ENCODE measurements at places on chromosomes 7 and 10.

- peak; percentile 50 for DNase-seq
Measured at GRCh38 chr7:121442845-121443244, 46.7 kb upstream of the FAM3C start.

DNA sequence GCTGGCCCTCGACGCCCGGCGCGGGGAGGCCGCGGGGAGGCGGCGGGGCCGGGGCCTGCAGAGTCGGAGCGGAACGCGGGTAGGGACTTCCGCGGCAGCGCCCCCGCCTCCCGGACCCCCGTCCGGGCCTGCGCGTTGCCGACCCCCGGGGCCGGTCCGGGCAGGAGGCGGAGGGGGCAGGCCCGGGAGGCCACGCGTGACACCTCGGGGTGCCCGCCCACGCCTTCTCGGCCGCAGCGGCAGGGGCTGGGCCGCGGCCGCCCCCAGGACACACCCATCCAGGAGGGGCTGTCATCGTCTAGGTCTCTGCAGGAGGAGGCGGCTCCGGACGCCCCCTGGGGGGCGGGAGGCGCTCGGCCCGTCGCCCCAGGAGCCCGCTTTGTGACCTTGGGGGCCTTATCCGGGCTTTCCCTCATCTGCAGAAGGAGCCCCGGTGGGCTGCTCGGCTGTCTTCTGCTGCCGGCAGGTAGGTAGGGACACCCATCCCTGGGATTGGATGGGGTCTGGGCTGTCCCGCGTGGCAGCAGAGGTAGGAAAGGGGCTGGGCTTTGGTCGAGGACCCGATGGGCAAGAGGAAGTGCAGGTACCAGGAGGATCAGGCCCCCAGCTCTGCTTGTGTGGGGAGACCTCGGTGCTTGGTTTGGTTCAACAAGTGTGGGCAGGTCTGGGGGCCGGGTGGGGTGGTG lies 569 bp downstream of the ZNF316 start:
- peak; percentile 73 for DNase-seq

DNA sequence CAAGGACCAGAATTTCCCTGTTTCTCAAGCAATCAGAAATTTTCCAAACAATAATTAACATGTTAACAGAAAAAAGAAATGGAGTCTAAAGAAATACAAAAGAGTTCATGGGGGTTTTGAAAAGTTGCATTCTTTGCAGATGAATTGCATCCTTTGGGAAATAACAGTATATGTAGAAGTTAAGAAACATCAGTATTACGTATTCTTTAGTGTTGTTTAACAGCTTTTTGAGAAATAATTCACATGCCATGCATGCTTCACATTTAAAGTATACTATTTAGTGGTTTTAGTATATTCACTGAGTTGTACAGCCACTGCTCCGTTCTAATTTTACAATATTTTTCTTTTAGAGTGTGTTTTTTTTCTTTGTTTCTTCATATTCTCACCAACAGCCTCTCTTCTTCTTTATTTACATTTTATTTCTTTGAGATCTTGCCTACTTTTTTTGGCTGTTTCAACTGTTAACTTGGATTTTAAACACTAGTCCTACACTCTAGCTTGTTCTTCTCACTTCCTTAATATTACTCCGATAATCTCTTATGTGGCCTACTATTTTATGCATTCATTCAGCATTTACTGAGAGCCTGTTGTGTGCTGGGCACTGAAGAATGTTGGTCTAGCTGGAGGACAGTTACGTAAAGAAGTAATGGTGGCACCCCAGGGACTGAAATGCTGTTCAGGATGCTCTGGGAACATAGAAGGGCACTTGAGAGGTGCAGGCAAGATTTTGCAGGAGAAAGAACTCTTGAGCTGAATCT lies 330.1 kb downstream of the EXOC4 start:
- DNase-seq: no peak

DNA sequence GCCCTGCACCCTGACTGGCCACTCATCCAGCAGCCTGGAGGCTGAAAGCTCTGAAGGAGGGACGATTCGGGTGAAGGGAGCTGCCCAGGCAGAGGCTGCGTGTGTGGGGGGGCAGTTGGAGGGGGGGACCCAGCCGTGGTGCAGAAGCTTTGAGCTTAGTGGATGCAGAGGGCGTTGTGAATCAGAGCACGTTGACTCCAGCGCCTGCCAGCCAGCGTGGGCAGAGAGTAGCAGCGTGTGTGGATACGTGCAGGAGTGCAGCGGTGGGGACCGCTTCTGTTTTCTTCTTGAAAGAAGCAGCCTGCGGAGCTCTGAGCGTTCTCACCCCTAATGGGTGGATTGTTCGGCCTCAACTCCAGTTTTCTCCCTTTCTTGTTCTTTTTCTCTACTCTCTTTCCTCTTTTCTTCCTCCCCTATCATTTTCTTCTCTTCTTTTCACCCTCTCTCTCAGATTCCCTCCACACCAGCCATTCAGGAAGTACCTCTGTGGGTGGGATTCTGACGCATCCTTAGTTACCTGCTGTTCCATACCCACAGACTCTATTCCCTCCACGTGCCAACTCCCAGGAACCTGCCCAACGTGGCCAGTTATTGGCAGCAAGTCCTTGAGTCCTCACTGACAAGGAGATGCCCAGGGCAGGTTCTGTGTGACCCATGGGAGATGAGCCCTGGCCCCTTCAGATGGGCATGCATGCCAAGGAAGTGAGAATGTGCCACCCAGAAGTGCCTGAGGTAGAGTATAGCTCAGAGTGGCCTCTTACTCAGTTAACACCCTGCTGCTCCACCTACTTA lies 47.4 kb downstream of the SORCS3 start:
- no peak for DNase-seq

DNA sequence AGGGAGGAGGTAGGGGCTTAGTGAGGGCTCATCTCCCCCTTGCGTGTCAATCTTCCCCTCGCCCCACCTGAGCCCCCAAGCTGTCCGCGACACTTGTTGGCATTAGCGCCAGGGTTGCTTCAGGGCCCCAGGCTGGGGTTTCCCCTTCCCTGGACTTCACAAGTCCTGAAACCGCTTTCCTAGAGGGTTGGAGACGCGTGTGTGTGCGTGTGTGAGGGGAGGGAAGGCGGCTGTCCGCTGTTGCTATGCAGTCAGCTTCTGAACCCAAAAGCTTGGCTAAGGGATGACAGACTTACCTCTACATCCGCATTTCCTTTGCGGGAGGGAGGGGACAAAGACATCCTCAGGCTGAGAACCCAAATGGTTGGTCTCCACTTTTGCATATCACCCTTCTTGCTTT lies 803 bp downstream of the GOLGA7B start:
- no peak for DNase-seq

DNA sequence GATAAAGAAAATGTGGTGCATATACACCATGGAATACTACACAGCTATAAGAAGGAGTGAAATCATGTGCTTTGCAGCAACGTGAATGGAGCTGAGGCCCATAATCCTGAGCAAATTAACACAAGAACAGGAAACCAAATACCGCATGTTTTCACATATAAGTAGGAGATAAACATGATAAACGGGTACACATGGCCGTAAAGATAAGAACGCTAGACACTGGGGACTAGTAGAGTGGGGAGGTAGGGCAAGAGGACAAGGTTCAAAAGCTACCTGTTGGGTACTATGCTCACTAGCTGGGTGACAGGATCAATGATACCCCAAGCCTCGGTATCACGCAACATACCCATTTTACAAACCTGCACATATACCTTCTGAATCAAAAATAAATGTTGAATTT lies 113.7 kb downstream of the CSTF2T start:
- DNase-seq: no peak

- DNase-seq: no peak
Measured at GRCh38 chr10:101287183-101287996, 58.1 kb upstream of the LBX1 start.

- no peak for DNase-seq
Measured at GRCh38 chr7:36005293-36005692, 147.8 kb upstream of the EEPD1 start.

- DNase-seq: no peak
Measured at GRCh38 chr10:45058580-45058979, 57.9 kb downstream of the ZNF22 start.

GRCh38 chr7:47543056-47543455 lies 38.9 kb downstream of the TNS3 start:
- no peak for DNase-seq

DNA sequence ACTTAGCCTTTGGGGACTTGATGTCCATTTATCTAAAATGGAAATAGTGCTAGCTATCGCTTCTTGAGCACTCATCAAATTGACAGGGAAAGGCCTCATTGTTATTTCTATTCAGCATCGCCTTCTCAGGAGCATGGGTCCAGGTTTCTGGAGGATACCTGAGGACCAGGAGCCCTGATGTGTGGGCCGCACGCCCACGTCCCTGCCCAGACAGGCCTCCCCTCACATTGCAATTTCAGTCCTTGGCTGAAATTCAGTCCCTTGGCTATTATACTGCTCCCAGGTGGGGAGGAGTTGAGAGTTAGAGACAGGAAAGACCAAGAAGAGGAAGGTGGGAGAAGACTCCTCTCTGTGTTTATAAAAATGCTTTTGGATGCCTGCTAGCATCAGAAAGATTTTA lies 38.9 kb downstream of the GPRIN2 start:
- DNase-seq: no peak

DNA sequence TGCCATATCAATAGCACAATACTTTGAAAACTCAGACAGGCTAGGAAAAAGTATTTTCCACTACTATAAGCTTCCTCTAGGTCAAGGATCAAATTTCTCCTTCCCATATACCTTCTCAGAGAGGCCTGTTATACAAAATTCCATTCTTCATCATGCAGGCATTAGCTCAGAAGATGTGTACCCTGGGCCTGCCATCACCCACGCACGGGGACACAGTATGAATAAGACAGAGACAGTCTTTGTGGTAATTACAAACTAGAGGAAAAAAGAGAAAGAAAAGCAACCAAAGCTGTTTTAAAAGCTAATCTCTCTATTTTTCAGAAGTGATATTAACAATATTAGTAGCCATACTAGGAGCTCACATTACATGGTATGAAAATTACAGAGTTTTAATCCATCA lies 236.8 kb upstream of the AOAH start:
- no peak for DNase-seq

DNA sequence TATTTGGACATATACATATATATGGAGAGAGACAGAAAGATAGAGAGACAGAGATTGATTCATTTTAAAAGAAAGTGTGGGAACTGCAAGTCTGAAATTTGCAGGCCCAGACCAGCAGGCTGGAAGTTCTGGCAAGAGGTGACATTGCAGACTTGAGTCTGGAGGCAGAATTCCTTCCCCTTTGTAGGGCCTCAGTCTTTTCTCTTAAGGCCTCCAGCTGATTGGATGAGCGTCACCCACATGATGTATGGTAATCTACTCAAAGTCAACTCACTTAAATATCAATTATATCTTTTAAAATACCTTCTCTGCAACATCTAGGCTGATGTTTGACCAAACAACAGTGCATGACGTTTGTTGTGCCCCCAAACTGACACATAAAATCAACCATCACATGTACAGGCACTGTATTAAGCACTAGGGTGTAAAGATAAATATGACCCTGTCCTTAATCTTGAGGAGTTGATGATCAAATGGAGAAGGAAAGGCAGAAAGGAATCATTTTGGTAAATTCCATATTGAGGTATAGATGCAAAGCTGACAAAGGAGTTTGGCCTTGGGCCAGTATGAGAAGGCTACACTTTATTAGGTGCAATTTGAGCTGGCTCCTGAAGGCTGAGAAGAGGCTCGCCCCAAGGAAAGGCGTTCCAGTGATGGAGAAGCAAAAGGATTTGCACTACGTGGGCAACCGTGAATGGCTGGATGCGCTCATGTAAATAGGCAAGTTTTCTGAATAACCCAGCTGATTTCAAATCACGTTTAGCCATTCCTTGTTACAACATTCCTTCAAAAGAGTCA lies 52.6 kb downstream of the BPGM start:
- DNase-seq: no peak

DNA sequence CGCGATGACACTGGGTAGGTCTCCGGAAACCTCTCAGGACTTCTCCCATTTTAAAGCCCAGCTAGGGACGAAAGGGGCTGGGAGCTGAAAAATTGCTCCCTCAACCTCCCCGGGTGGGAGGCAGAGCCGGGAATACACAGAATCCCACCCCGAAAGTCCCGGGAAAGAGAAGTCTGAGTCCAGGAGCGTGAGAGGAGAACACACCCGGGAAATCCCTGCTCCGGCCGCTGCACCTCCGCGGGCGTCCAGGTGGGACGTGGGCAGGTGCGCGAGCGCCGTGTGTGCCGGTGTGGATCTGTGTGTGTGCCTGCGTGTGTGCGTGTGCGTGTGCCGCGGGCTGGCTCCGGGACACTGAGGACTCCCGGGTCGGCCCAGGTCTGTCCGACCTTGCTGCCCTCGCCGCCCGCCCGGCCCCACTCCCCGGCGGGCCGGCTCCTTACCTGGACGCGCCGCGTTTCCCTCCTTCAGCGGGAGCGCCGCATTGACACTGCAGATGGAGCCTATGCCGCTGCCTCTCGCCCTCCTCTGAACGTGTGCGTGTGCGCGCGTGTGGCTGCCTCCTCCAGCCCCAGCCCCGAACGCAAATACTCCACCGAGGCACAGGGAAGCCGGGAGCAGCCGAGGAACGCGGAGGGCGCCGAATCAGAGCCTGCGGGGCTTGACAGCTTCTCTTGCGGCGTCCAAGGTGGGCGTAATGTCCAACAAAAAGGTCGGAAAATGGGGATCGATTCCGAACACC lies at the start of gene PLXNA4:
Gene PLXNA4 (minus strand): TSS at position 489 of the 739 bp plus-strand sequence. CDS start 67,777 bp downstream, outside the sequence.
- DNase-seq: no peak

GRCh38 chr7:48083114-48083830 lies 5.8 kb upstream of the UPP1 start:
- DNase-seq: peak; percentile 37

DNA sequence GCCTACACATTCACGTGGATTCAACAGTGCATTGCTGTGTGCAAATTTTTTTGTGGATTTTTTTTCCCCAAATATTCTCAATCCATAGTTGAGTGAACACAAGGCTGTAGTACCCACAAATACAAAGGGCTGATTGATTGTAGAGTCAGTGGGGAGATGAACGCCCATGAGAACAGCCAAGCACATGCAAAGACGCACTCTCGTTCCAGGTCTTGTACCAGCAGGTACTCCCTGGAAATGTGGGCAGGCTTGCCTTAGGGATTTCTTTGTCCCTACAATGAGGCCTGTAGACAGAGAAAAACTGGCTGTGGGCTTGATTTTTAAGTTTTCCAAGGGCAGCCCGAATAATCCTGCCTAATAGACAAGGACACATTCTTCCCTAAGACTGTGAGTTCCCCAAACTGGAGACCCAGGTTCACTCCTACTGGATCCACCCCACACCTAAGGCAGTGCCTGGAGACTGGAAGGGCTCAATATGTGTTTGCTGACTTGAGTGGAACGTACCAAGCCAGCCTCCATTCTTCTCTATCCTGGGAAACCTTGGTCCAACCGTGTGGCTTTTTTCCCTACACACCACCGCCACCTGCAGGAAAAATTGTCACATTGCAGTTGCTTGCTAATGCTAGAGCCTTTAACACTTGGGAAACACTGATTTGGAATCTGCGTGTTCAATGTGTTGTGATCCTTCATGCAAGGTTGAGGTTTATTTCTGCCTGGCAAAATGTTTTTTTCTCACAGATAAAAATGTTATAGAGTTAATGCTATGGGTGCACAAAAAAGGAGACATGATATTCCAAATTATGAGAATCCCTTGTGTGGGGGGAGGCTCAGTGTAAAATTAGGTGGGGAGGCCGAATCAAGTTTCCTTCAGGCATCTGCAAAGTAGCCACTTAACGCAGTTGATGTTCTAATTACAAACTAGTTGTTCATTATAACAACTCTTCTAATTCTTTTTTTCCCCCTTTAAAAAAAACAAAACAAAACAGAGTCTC lies 49.3 kb downstream of the PPP1R17 start:
- DNase-seq: peak; percentile 6

GRCh38 chr7:12719141-12719919 lies 31.9 kb downstream of the ARL4A start:
- DNase-seq: no peak

Measured in CD4-positive, alpha-beta T cell treated with Interleukin-4 for 1 hour (primary cell).